ENCODE measurements at places on chromosomes 7 and 10.

DNA sequence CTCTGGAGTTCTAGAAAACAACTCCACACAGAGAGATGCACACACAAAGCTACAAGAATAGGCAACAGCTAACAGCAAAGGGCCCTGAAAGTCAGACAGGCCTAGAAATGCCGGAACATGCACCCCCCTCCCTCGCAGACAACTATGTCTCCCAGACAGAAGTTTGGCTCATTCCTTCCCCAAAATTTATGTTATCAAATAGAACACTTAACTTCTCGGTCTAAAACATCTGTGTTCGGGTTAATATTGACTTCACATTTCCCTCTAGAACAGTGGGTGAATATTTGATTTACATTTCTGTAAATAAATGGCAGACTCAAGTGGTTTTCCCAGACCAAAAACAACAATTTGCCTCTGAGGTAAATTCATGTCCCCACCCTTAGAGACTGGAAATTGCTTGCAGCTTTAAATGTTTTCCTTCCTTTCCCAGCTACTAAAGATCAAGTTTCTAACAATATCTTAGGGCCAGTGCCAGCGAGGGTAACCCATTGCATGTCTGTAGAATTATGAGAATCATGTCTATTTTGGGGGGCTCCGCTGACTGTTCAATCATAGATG is 92.5 kb upstream of the INHBA start:
- no peak for DNase-seq

GRCh38 chr10:13920031-13920430 is 333.3 kb downstream of the PRPF18 start:
- no peak for DNase-seq

GRCh38 chr10:129711291-129711690 is 244.2 kb downstream of the MGMT start:
- no peak for DNase-seq

DNA sequence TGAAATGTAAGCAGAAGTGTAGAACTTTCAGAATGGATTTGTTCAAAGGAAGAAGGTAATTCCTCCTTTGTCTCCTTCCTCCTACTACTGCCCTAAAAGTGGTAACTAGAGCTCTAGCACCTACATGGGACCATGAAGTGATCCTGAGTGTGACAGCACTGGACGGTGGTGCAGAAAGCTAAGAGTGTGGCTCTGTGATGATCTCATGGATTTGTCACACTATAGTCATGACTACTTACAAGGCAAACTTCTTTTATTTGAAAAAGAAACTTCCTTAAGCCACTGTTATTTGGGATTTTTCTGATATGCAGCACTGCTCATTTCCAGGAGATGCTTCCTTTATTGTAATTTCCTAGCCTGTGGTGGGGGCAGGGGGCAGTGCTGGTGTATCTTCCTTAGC is 5.8 kb upstream of the FHIP2A start:
- DNase-seq: no peak

- no peak for DNase-seq
These were observed 664.7 kb downstream of the INHBA start for GRCh38 chr7:41038211-41038610.

DNA sequence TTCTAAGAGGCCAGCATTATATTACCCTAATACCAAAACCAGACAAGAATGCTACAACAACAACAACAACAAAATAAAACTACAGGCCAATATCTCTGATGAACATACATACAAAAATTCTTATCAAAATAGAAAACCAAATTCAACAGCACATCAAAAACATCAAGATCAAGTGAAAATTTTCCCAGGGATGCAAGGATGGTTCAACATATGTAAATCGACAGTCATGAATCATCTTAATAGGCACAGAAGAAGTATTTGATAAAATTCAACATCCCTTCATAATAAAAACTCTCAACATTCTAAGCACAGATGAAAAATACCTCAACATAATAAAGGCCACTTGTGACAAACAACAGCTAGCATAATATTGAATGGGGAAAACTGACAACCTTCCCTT is 75.3 kb downstream of the JMJD1C start:
- no peak for DNase-seq

Data from NCI-H226 (cell line).